NCI-H187 (cell line): ENCODE measurements at places on chromosomes 12 and 14.

DNA sequence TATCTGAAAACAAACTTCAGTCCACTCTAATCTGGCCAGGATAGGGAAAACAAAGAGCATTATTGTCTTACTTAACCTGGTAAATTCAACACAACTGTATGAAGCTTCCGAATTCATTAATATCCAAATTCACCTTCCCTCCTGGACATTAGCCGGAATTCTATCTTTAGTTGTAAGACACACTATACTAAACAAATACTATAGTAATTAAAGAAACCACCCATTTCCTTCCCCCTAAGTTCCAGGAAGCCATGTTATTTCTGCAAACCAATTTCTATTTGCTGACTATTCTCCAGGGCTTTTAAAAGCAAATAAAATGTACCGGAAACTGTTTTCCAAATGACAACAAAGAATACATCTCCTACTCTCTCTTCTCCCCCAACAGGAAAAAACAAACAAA, 122.7 kb upstream of the MDM1 start:
- DNase-seq, result no peak

GRCh38 chr12:109284392-109284791, 24.7 kb downstream of the FOXN4 start:
- DNase-seq, result no peak

DNA sequence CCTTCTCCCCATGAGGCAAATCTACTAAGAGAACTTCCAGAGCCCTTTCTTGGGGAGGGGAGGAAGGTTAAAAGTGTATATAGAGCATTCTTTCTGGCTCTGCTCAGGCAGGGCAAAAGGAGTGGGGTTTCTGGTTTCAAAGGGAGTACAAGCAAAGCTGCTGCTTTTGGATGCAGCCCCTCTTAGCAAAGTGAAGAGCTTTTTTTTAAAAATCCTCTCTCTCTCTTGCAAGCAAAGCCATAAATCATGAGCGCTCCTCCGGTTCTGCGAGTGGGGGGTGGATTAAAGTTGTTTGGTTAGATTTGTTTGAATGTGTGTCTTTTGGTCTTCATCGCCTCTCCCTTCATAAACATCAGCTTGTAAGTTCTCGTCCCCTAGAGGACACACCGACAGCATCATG, 546.6 kb upstream of the TBX3 start:
- DNase-seq, result no peak

GRCh38 chr14:100706200-100706599, 20.5 kb upstream of the DLK1 start:
- no peak for DNase-seq

DNA sequence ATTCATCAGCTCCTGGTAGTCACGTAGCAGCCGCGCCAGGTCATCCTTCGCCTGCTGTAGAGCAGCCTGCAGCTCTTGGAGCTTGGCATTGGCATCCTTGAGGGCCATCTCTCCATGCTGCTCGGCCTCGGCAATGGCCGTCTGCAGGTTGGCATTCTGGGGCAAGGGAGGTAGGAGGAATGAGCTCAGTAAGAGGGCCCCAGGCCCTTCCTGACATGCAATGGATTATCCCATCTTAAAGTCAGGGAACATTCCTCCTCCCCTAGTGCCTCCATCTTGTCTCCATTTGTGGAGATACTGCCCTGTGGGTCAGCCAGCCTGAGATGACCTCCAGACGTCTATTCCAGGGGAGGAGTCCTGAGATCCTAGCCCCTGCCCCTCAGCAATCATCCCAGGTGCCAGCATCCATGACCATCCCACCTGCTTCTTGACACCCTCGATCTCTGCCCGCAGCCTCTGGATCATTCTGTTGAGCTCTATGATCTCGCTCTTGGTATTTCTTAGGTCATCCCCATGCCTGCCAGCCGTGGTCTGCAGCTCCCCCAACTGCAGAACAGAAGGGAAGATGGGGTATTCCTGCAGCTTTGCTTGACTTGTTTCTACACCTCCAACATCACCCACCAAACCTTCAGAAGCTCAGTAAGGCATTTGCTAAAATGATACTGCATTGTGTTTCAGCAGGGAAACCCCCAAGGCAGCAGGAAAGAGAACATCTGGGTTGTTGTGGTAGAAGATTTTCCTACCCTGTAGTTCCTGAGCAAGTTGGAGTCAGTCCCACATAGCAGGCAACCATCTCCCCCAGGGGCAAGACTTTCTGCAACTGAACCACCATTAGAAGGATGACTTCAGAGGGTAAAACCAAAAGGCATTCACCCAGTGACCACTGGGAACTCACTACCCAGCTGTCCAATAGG, 4.4 kb downstream of the KRT3 start:
- DNase-seq, result no peak

DNA sequence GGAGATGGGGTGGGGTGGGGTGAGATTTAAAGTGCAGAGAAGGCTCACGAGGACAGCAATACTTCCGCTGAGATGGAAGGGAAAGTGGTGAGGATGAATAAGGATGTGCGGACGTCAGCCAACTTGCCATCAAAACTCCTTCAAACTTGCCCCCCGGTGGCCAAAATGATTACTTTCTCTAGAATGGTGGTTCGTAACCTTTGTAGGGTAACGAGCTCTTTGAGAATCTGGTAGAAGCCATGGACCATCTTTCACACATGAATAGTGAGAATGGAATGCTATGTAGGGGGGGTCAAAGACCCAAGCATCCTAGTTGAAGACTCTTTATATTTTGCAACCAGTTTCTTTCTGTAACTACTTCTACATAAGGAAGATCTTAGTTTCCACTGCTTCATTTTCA, 245.9 kb upstream of the DDHD1 start:
- no peak for DNase-seq

GRCh38 chr12:71558445-71558844, 105.2 kb downstream of the ZFC3H1 start:
- no peak for DNase-seq

DNA sequence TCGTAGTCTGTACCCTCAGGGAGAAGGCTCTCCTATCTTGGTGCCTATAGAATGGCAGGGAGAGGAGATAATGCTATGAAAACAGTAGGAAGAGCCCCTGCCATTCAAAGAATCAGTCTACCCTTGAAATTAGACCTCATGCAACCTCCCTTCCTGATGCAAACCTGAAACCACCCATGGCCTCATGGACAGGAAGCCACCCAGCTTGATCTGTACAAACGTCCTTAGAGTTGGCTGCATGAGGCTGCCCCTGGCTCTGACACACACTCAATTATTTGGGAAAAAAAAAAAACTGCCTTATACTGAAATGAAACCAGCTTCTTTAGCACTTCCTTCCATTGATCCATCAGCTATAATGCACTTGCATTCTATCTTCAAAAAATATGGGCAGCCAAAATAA, 116.6 kb upstream of the BCL2L14 start:
- no peak for DNase-seq

DNA sequence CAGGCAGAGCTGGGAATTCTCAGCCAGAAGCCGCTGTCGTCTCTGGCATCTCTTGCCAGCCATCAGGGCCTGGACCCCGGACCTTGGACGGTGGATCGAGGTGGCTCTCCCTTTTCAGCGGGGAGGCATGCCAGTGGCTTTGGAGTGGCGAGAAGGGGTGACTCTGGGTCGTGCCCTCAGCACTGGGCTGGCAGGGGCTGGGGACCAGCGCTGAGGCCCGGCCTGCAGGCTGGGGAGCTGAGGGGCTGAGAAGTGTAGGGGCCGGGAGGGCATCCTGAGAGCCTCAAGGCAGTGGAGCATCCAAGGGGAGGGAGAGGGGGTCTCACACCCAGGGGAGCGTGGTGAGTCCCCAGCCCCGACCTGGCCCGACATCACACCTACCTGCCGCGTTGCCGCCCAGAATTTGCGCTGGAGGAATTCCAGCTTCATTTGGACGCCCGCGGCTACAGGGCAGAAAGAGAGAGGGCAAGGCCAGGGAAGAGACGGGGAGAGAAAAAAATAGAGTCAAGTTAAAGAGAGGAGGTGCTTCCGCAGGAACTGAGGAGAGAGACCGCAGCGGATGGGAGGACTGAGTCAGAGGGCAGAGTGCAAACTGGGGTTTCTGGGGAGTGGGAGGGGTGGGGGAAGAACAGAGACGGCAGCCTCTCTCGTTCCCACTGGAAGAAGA, 9.0 kb upstream of the LRTM2 start:
- no peak for DNase-seq

GRCh38 chr14:104982548-104983230, 2.9 kb upstream of the CLBA1 start:
- DNase-seq, result no peak

DNA sequence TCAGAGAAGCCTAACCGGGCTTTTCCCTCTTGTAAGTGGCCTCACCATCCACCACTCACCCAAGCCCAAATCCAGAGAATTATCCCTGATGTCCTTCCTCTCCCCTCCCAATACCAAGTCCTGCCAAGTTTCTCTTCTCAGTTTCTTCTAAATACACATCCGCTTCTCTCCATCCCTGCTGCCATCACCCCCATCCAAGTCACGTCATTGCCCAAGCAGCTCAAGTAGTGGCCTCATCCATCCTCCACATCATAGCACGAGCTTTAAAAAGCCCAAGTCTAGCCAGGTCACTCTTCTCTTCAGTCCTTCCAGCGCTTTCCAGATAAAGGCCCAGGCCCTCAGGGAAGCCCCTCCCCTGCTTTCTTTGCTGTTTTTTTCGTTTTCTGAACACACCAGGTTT, 25.4 kb downstream of the IL31 start:
- no peak for DNase-seq

GRCh38 chr12:116708826-116709756, 28.8 kb downstream of the SPRING1 start:
- DNase-seq, result peak; percentile 43

DNA sequence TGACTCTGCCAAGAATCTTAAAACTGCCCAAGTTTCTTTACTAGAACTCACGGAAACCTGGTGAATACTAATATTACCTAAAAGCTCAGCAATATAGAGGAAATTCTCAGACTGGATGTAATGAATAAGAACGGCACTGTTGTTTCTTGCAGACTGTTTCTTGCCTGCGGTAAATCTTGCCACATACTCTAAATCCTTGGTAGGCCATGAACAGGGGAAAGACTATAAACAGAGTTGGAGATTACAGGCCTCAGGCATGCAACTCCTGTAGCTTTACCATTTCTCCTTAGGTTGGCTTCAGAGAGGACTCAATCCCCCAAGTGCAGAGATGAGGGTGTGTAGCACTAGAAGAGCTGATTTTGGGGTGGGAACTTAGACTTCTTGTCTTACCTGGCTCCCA, 1.1 kb downstream of the ALDH6A1 start:
- DNase-seq, result no peak

GRCh38 chr12:32214723-32215122, 108.1 kb downstream of the BICD1 start:
- no peak for DNase-seq

- DNase-seq, result no peak
Observed at GRCh38 chr12:91274916-91275315, 92.3 kb upstream of the DCN start.

- DNase-seq, result no peak
Observed at GRCh38 chr12:53344487-53344823, 8.3 kb upstream of the SP7 start.

GRCh38 chr14:103329401-103330347, 4.4 kb upstream of the EIF5 start:
- DNase-seq, result no peak

DNA sequence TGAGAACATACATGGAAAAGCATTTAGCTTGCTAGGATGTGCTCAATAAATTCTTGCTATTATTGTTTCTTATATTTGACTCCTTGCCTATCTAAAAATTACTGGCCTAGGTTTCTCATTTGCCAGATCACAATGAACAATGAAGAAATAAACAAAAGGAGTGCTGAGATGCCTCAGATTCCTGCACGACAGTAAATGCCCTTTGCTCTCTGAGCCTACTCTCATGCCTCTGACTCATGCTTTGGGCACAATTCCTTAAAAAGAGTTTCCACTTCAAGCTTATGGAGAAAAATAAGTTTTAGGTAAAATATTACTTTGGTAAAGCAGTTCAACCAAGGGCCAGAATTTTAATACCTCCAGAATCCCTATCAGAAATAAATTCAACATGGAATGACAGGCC, 30.9 kb downstream of the GRIN2B start:
- no peak for DNase-seq

DNA sequence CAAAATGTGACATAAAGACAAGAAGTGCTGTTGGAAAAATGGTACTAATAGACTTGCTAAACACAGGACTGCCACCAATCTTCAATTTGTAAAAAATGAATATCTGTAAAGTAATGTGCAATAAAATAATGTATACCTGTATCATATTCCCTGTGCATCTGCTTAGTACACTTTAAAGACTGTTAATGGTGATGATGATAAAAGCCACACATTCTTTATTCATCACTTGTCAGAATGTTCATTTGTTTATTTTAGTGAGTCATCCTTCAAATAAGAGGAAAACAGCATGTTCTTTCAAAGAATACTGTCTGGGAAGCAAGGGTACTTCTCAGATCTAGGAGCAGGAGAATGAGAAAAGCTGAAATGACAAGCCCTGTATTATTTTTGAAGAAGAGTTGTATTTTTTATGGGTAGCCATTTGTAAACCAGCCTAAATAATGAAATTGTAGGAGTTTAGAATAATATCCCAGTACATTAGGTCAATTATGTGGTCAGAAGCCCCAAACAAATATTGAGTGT, 78.3 kb upstream of the PSMA6 start:
- DNase-seq, result no peak

DNA sequence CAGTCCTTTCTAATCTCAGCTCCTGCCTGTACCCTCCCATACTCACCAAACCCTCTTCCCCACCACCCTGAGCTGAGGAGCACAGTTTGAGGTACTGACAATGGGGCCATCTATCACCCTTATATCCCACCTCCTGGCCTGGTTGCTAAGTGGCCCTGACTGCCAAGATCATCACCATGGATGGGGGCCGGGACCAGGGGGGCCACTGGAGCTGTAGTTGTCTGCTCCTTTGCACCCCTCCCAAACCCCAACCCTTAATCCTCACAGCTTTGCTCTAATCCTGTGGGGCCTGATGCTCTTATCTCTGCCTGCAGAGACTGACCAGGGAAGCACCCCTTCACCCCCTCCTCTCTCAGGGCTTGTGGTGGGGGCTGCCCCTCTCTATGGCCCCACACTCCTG, 395 bp upstream of the GNB3 start:
- no peak for DNase-seq

GRCh38 chr12:104345234-104346066, 41.9 kb downstream of the EID3 start:
- DNase-seq, result no peak

DNA sequence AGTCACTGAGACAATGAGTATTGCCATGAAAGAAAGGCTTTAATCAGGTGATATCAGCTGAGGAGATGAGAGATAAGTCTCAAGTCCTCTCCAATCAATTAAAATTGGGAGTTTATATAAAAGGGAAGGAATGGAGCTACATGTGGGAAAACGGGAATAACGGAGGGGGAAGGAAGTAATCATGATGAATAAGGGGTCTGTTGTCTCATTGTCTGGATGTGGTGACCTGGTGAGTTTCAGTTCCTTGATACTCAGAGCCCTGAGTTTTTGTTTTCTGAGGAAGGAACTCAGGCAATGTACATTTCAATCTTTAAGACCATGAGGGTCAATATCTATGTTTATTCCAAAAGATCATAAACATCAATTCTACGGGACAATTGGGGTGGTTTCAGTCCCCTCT, 198.8 kb downstream of the KITLG start:
- no peak for DNase-seq

DNA sequence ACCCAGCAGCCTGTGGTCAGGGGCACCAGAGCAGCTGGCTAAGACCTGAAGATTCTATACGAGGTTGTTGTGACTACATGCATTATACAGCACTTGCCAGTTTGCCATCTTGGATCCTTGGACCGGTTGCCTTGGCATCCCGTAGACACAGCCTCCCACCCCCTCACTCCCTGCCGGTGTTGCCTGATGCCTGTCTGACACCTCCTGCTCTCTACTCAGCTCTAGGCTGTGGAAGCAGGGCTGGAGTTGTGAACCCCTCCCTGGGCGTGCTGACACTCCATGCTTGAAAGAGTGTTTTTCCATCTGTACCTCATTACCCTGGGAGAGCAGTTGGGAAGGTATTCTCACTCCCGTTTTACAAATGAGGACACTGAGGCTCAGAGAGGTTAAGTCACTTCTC, 2.5 kb downstream of the CHGA start:
- no peak for DNase-seq
